ENCODE measurements at places on chromosomes 2 and 18.

DNA sequence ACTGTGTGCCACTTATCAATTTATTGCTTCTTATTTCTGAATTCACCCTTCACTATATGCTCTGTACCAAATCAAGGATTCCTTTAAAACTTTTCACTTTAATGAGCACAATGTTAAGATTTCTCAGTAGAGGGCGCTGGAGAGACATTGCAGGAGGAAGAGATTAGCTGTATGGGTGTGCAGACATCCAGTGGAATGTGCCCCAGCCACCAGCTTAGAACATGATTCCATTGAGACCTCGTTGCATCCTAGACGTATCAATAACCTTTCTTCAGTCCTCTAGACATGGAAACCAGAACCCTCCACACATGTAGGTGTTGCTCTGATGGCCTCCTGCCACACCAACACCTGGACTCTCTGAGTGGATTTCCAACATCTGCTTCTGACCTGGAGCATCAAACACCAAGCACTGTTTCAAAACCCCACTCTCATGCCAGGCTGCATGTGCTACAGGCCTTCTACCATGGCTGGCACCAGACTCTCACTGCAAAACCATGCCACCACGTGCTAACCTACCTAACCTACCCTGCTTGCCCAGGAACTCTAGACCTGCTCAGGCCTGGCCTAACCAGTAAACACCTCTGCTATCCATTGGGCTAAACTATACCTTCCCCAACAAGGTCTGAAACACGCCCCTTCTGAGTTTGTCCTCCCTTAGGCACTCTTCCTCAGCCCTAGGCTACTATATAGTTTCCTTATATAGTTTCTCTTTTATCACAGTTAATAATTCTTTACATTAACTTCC is 633.2 kb upstream of the PKDCC start:
- peak; percentile 13 for DNase-seq

GRCh38 chr2:33208400-33208799 is 261.6 kb downstream of the LTBP1 start:
- DNase-seq, result peak; percentile 4

DNA sequence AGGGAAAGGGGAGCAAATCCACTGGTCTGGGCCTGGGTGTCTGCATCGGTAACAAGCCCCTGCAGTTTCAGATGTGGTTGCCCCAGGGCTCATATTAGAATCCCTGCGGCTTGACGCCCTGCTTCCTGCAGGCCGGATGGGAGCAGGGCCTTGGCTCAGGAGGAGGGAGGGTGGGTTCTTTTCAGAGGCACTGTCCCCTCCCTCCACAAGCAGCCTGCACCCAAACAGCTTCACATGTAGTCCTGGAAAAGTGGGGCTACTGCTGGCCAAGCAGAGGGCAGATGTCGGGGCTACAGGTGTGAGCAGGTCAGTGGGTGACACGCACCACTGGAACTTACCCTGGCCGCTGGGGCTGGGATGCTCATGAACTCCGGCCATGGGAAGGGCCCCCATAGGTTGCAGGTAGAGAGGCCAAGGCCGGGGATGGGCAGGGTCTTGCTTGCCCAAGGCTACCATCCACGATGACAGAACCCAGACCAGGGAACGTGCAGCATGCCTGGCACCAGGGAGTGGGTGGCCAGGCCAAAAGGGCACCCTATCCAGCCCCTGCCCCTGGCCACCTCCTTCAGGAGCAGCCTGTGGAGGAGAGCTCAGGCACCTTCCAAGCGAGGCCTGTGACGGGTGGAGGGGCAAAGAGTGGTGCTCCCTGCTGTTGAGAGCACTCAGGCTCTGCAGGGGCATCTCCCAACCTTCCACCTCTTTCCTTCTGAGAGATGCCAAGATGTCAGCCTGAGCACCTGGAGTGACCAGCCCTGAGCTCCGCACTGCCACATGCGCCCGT is 16.8 kb downstream of the ARID5A start:
- no peak for DNase-seq

GRCh38 chr18:11518788-11519685 is 90.4 kb upstream of the SLC35G4 start:
- peak; percentile 15 for DNase-seq

DNA sequence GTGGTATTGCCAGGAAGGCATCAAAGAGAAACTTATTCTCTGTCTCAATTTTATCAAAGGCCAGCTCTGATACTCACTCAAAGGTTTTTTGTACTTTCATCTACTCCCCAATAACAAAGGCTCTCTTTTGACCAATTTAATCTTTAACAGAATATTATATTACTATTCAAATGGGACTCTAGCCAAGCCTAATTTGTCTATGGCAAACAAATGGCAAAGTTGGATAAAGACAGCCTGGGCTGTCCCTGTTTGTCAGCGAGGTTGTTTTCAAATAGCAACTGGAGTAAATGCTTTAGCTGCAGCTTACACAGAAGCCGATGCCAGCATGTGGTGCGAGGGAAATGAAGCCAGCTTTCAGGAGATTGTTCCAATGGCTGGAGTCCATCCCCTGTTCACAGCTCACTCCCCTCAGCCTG is 80.1 kb upstream of the CTNNA2 start:
- no peak for DNase-seq

DNA sequence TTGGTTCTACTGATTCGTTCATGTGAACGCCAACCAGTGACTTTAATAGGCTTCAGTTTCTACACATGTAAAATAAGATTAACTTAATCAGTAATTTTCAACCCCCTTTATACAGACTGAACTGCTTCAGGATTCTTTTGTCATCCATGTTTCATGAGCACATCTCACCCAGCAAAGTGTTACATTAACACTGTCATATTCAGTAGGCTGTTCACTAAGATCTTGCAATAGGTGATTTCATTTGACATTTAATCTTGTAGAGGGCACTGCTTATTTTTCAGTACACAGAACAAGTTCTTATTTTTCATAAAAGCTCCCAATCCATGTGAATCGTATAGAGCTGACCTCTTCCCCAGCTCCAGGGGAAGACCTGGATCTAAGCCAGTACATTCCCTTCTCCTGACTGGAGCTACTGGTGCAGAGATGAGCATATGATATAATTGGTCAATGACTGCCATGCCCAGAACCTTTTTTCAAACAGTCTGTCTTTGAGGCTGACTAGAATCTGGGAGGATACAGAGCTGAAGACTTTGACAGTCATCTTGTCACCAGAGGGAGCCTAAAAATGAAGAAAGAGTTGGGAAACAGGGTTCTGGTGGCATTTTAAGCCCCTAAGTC is 72.2 kb upstream of the CHRNA1 start:
- DNase-seq, result no peak

- DNase-seq, result no peak
Measured at GRCh38 chr18:36580874-36581750, 247.7 kb downstream of the TPGS2 start.

Measured in CD4-positive, alpha-beta T cell treated with Interleukin-12 subunit alpha and Interleukin-12 subunit beta, for 1 hour (primary cell).